ENCODE measurements at places on chromosomes 13 and 19.
A peak's percentile ranks its signal among the peaks of the same experiment; 100 is the strongest.

GRCh38 chr19:40718774-40719391 is 2.0 kb downstream of the ITPKC start:
- peak; percentile 68 for DNase-seq

GRCh38 chr13:73075954-73076353 is 17.1 kb downstream of the KLF5 start:
- no peak for DNase-seq

- DNase-seq = peak; percentile 1
Observed at GRCh38 chr13:102597029-102597961, 509 bp downstream of the TPP2 start.

DNA sequence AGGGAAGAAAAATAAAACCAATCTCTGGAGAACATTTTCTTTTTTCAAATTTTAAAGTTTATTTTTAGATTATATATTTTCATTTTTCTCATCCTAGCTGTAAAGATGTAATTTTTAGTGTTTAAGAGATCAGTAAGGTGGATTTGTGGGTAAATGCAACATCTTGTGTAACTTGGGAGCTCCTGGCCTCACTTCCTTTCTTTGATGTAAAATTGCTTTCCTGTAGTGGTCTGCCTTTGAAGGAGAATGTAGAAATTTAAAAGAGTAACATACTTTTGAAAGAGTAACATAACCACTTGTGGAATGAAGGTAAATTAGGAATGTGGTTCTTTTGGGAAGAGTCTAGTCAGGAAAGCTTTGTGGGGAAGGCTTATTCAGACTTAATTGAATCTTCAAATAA is 95.7 kb upstream of the AKAP11 start:
- no peak for DNase-seq

- no peak for DNase-seq
Observed at GRCh38 chr19:12648088-12648487, 18.5 kb downstream of the MAN2B1 start.

GRCh38 chr13:102089177-102089576 is 312.7 kb downstream of the FGF14 start:
- no peak for DNase-seq

- no peak for DNase-seq
Observed at GRCh38 chr19:4559569-4559968, at the start of gene SEMA6B. Gene SEMA6B (minus strand): TSS chr19:4559684. CDS start chr19:4558457, 1,227 bp downstream.

DNA sequence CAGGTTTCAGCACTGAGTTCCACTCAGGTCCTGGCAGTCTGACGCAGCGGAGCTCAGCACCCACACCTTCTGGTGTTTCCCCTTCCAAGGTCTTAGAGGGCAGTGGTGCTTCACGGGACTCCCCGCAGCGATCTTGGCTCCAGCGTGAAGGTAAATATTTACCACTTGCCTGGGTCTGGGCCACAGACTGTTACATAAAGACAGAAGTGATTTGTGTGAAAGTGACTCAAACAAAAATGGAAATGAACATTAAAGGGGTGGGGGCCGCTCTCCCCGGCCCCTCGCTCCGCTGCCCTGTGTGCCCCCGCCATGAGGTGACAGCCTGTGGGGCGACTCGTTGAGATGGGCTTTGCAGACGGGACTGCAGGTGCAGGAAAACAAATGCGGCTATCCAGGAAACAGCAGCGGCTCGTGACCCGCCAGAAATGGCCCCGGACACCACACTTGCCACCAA is 55.0 kb downstream of the GGACT start:
- no peak for DNase-seq

DNA sequence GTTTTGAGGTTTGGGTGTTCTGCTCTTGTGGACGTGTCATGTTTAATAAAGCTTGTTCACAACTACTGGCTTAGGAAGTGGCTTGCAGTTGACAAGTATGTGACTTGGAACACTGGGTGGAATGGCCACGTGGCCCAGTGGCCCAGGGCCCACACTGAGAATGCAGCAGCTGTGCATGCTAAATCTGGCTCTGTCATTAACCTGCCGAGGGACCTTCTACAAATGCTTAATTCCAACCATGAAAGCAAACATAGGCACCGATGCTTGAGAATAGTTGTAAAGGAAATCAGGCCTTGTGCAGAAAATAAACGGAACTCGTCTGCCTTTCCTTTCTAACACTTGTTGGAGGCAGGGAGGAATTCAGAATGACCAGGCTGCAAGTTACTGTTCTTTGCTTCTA is 11.6 kb upstream of the CLDN10 start:
- no peak for DNase-seq

DNA sequence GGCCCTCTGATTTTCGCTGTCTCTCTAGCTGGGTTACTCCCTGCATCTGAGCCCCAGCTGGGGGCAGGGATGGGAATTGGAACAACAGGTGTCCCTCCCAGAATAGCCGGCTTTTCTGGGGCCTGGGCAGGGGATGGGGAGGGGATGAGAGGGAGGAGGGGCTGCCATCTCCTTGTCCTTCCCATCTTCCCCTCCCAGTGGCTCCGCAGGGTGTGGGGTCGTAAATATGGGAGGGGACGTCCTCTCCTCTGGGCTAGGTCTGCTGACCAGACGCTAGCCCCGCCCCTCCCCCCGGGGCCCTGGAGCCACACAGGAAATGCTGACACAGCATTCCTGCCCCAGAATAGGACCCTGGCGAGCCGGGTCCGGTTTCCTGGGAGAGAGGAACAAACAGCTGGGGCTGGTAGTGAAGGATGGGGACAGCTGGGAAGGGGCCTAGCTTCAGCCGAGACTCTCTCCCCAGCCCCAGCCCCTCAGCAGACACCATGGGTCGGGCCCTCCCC is 1.1 kb downstream of the RYR1 start:
- no peak for DNase-seq

DNA sequence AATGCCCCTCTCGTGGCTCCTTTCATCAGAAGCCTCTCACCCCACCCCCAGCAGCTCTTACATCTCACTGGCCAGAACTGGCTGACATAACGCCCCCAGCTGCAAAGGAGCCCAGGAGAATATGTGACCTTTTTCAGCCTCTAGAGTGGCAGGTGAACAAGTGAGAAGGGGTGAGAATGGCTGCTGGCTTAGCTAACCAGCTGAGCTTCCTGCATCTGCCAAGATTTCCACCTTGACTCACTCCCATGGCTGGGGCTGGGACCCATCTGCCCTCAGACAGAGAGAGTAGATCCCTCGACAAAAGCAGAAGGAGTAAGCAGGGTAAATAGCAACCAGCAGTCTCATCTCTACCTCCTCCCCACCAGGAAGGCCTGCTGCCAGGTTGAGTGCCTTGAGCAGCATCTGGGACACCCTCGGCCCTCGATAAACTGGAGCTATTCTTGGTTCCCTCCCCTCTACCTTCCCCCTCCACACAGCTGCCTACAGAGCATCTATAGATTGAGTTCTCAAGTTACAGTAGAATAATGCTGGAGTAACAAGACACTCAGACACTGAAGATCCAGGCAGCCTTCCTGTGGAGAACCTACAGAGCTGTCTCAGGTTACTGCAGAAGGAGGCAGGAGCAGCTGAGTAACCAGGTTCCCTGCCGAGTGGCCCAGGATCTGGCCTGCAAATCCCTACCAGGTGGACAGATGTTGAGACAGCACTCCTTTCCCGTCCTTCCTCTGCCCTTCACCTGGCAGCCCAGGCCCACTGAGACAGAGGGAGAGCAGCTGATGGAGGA is 15.5 kb downstream of the KASH5 start:
- no peak for DNase-seq

DNA sequence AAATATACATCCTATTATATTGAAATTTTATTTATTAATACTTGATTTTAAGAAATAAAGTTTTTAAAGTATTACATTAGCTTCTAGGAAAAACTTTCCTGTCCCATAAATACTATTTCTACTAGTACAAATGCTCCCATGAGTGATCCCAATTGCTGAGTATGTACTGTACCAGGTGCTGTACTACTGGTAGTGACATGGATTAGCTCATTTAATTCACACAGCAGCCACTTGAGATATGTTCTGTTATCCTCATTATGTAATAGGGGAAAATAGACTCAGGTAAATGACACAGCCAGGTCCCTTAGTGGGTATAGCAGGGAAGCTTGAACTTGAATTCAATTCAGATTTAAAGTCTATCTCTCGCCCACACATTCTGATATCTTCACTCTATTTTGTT is 363.1 kb downstream of the FGF14 start:
- no peak for DNase-seq

DNA sequence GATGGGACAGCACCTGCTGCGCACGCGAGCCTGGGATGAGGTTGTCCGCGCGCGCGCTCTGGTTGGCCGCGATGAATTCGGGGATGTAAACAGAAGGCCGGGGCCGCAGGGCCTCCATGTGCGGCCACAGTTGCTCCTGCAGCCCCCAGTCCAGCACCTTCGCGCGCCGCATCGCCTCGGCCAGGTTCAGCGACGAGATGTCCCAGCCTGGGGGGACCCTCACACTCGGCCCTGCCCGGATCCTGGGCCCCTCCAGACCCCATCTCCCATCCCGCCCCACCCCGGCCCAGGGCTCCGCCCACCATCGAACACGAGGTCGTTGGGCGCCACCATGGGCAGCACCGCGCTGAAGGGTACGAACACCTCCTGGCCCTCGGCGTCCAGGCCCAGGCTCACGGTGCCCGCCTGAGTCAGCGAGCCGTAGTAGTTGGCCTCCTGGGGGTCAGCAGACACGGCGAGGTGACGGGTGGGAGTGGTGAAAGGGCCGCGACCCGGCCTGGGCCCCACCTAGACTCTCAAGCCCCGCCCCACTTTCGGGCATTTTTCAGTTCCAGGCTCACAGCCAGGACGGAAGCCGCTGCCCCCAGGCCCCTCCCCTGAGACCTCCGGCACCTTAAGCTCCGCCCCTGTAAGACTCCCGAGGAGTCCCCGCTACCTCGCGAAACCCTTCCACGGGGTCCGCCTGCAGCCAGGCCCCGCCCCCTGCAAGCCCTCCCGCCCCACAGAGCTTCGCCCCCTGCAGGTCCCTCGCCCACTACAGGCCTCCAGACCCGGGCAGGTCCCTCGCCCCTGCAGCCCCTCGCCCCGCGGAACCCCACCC is 1.1 kb downstream of the ISYNA1 start:
- peak; percentile 91 for DNase-seq
